Cortex of kidney (tissue), 1 donor: ENCODE measurements at places on chromosomes 7 and 10.

DNA sequence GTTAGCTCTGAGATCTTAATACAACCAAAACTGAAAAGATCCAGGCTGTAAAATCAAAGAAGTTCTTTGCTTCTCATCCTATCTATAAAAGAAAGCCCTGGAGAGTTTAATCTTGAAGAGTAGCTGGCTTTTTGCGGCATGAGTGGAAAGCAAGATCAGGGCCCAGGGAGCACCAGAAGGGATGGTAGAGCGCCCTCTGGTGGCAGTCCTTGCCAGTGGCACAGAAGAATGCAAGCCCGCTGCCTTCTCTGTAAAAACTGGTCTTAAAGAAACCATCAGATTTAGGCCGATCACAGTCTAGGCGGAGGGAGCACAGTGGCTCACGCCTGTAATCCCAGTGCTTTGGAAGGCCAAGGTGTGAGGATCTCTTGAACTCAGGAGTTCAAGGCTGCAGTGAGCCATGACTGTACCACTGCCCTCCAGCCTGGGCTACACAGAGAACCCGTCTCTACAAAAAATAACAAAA, 35.6 kb downstream of the CPN1 start:
- DNase-seq, result no peak

DNA sequence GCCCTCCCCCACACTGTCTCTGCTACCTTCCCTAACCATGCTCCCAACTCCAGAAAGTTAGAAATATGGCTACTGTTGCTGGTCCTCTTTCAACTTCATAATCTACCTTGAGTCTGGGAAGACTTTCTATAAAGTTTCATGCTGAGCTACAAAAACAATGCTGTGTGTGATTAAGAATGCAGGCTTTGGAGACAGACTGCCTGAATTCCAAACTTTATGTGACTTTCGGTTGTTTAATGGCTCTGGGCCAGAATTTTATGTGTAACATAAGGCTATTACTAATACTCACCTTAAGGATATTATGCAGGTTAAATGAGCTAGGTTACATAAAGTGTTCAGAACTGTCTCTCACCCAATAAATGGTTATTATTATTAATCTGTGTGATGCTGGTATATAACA, 19.1 kb downstream of the BET1 start:
- DNase-seq, result no peak

DNA sequence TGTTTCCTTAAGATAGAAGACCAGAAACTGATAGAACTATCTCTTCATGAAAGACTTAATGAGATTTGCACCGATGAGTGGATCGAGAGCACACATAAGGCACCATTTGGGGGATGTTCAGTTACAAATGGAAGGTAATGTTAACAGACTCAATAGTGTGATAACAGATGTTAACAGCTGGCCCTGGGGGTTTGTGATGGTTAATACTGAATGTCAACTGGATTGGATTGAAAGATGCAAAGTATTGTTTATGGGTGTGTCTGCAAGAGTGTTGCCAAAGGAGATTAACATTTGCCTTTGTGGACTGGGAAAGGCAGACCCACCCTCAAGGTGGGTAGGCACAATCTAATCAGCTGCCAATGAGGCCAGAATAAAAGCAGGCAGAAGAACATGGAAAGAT, 130.5 kb upstream of the DGKB start:
- DNase-seq, result no peak

- DNase-seq, result no peak
Observed at GRCh38 chr7:21054427-21055112, 267.9 kb upstream of the SP8 start.
